ENCODE measurements at places on chromosomes 7 and 10. TPM values are rescaled to one million over a fixed set of nuclear protein-coding genes. Genes with fewer than 3 reads are reported as not detected.

The DYDC2 gene
- 0.22 TPM for polyA plus RNA-seq

The RBP4 gene
- polyA plus RNA-seq = 15.7 TPM

The MIOS gene
- 42.1 TPM for polyA plus RNA-seq

The RHBDD2 gene
- 77.9 TPM for polyA plus RNA-seq

The LIPM gene
- not detected for polyA plus RNA-seq

All from left renal pelvis (tissue), 4 donors.